ENCODE measurements at places on chromosomes 7 and 10. TPM values are rescaled to one million over a fixed set of nuclear protein-coding genes. Genes with fewer than 3 reads are reported as not detected.

GRCh38 chr7:92875173-92875572 is 38.8 kb upstream of the CDK6 start:
- DNase-seq = no peak

DNA sequence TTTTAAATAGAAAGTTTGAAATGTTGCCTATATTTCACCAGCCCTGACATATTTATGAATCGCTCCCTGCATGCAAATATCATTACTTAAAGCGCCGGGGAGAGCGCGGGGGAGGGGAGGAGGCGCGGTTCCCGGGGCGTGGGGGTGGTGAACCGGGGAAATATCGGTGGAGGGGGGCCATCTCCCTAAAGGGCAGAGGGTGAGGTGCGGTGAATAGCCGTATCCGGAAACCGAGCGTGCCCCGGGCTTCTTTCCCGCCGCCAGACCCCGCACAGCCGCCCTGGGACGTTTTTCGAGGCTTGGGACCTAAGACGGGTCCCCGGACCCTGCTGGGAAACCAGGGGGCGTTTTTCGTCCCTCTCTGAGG is 6.9 kb upstream of the ZNF503 start:
- no peak for DNase-seq

- no peak for DNase-seq
Measured at GRCh38 chr7:33075818-33076518, 13.4 kb upstream of the NT5C3A start.

GRCh38 chr10:71408436-71409225 is 11.9 kb downstream of the CDH23 start:
- DNase-seq = no peak

DNA sequence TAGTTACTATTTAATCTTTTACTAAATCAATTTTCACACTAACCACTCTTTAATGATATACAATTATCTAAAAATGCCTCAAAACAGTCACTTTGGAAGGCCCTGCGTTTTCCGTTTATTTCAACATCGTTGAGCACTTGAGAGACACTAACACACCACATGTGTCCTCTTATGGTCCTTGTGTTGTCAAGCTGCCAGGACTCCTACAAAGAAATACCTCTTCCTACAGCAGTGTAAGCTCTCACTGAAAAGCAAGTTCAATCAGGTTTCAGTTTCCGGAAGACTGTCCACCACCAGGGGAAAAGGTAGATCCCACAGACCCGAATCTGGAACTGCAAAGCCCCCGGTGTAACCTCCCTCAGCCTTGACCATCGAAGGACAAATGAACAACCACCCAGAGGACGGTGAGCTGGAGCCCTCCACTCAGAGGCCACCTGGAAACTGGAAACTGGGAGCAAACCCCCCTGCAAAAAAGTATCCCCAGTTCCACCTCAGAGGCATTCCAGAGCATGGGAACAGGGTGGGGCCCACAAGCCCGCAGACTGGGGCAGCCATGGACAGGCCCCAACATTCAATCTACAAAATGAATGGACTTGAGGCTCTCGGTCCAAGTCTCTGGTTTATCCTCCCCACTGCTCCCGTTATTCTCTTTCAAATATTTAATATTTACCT is 37.6 kb downstream of the KCNH2 start:
- no peak for DNase-seq

GRCh38 chr7:105480931-105481330 is 41.1 kb downstream of the PUS7 start:
- DNase-seq = no peak

- no peak for DNase-seq
Measured at GRCh38 chr7:122302761-122303530, 1.6 kb downstream of the FEZF1 start.

Gene NUDT13
- 3.4 TPM for total RNA-seq

DNA sequence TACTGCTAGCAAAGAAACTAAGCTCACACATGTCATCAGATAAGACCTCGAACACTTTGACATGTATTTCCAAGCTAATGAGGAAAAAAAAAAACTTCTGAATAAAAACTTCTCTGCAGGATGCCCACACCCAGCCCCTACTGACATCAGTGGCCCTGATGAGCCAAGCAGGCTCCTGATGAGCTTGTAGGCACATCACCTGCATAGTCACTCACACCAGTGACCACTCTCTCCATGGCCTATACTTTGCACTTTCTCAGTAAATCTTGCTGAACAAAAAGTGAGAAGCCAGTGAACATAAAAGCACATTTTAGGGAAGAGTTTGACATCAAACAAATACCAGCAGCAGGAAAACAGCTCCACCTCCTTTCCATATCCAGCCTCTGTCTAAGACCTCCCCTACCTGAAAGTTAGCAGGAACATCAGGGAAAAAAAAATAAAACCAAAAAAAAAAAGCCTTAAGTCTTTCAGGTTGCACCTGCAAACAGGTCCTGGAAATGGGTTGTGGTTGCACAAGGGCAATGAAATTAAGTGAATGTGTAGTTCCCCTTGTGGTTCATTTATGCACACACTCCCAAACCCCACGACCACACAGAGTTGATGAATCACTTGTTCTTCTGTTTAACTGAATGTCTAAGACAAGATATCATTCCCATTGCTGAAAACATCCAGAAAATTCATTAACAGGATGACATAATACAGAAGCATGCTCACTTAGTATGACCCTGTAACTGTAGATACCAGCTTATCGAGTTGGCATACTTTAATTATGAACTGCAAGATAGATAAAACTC is 205.2 kb upstream of the PDE1C start:
- DNase-seq = no peak

- no peak for DNase-seq
Measured at GRCh38 chr10:102090772-102091171, 25.6 kb downstream of the HPS6 start.

- DNase-seq = no peak
Measured at GRCh38 chr7:104362756-104363155, 34.4 kb downstream of the LHFPL3 start.

GRCh38 chr7:99531354-99531765 is 20.6 kb downstream of the FAM200A start:
- DNase-seq = no peak

- no peak for DNase-seq
Measured at GRCh38 chr7:111732923-111733322, 170.6 kb upstream of the IMMP2L start.

DNA sequence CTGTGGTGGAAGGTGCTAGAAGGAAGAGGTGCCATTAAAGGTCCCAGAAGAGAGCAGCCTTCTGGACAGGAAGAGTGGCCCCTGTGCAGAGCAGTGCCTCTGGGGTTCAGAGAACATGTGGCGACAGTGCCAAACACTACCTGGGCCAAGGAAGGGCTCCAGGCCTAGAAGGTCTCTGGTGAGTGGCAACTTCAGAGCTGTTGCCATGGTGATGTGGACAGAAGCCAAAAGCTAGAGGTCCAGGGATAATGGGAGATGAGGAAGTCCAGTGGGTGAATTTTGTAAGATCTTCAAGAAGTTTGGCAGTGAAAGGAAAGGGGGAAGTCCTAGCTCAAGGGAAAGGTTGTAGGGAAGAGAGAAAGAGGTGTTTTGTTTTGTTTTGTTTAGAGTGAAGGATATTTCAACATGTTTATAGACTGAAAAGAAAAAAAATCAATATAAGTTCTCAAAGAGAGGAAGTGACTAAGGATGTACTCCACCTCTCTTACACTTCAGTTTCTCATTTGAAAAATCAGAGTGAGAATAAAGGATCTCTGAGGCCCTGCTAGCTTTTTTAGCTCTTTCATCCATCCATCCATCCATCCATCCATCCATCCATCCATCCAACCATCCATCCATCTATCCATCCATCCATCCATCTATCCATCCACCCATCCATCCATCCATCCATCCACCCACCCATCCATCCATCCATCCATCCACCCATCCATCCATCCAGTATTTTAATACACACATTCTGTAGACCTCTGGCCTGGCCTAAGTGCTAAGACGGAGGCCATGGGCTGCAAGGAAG is 77.1 kb upstream of the DUSP5 start:
- no peak for DNase-seq

Gene NOS3
- 19.0 TPM for total RNA-seq

DNA sequence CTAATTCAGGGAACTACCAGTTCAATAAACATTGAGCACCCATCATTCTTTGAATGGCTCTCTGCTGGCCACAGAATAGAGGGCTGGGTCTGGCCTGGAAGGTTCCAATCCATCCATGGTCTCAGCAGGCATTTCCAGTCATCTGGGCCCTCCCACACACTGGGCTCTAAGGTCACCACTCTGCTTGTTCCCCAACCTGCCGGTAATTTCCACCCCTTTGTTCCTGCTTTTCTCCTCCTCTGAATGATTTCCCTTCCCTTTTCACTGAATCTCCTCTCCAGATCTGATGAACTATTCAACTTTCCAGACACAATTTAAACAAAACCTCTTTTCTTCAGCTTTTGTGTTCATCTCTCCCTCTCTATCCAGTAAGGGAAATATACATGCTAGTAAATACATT is 2.6 kb downstream of the BZW2 start:
- DNase-seq = no peak

DNA sequence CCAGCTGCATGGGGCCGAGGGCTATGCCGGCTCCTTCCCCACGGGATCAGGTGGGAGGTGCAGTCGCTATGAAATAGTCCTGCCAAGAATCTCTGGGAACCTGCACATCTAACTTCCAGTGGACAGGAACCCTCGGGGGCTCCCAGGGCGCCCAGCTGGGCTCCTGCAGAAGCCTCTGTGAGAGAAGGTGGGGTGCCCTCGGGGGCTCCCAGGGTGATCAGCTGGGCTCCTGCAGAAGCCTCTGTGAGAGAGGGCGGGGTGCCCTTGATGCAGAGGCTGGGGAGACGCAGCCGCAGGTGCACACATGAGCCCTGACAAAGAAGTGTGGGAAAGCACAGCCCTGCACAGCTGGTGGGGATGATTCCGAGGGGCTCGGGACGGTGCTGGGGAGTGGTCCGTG is 5.9 kb downstream of the VENTX start:
- DNase-seq = no peak

Gene BAMBI
- 8.0 TPM for total RNA-seq

All from esophagus muscularis mucosa (tissue), 4 donors.